Activated CD4-positive, alpha-beta T cell treated with anti-CD3 and anti-CD28 coated beads for 24 hours (primary cell): ENCODE measurements at places on chromosomes 11 and 22.

DNA sequence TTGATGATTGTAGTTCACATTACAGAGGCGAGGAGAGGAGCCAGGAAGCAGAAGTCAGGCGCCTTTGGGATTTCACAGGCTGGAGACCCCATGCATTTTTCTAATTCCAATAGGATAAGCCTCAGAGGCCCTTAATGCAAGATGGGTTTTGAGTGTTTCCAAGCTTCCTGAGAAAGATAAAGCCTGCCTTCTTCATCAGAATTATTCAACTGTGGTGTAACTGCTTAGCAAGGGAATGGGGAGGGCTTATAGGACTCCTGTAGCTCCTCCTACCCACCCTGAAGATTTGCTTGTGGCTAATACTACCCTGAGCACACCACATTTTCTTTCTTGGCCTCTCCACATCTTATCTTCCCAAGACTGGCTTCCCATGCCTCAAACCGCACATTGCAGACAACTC, 151.1 kb upstream of the ISX start:
- DNase-seq, result no peak

GRCh38 chr11:65726660-65727059, 6.1 kb upstream of the RNASEH2C start:
- no peak for DNase-seq

DNA sequence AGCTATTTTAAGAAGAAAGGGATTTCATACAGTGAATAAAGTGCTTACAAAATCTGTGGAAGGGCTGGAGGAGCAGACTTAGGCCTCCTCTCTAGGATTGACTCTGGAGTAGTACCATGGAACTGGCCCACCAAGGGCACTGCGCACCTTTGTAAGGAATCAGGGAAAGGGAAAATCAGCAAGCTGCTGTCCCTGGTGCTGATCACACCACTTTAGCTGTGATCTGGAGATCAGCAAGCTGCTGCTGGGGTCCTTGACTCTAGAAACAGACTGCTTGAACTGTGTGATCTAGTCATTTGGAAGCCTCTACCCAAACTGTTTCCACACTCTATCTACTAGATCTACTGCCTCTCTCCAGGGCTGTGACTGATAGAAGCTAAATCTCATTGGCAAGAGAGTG, 18.4 kb upstream of the TECTA start:
- DNase-seq, result no peak

GRCh38 chr22:37145180-37146050, 4.3 kb downstream of the IL2RB start:
- DNase-seq, result no peak

GRCh38 chr11:112542479-112542878, 281.8 kb upstream of the PLET1 start:
- DNase-seq, result no peak

DNA sequence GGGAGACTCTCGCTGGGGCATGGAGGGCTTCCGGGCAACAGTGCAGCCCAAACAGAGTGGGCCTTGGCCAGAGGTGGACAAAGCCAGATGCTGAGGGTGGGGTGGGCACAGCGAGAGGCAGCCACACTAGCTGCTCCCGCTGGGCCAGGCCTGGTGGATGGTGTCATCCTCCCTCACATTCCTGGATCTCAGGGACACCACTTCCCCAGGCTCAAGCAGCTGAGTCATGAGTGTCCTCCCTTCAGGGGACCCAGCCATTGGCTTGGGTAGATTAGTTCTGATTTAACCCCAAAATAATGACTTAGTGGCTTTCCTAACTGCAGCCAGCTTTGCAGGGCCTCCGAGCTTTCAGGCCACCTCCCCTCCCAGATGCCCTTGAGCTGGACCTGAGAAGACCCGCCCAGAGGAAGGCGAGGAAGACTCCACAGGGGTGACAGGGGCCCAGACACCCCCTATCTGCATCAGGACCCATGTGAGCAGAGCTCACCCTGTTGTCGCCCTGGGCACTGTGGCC, 25.9 kb upstream of the WNT7B start:
- no peak for DNase-seq

DNA sequence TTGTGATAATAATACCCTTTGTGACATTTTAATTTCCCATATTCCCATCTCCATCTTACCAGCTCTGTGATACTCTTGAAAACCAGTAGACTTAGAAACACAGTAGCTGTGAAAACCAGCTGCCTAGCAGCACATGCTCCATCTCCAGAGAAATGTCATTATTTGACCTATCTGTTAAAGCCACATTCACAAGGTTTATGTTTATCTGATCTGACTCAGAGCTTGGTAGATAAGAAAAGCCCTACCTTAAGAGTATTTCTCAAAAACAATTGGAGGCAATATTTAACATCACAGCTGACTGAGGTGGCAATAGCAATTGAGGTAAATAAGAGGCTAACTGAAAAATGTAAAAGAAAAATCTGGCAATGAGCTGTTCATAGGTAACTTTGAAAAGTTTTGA, 8.1 kb upstream of the ANO3 start:
- no peak for DNase-seq

- no peak for DNase-seq
These were observed 10.6 kb upstream of the NNMT start for GRCh38 chr11:114285599-114285998.

DNA sequence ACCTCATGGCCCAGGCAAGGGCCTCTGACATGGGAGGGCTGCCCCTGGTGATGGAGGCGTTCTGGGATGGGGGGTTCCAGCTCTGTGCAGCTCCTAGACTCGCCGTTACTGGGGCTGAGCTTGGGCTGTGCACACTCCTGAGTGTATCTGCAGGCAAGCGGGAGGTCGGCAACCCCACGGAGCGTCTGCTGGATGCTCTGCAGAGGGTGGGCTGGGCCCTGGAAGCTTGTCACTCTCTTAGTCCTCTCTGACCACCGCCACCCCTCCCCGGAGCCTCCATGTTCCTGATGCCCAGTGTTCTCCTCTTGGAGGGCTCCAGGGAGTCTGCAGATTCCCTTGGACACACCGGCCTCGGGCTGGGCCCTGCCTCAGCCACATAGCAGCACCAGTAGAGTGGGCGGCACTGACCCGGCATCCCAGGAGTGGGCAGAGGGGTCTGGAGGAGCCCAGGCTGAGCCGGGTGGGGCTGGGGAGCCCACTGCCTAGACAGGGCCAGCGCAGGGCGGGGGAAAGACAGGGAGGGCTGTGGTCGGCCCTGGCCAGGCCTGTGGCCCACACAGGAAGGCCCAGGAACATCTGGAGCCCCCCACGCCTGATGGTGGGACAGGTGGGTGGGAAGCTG, 20.6 kb upstream of the MUC5B start:
- DNase-seq, result no peak

GRCh38 chr11:29389793-29390192, 627.0 kb downstream of the KCNA4 start:
- DNase-seq, result no peak

DNA sequence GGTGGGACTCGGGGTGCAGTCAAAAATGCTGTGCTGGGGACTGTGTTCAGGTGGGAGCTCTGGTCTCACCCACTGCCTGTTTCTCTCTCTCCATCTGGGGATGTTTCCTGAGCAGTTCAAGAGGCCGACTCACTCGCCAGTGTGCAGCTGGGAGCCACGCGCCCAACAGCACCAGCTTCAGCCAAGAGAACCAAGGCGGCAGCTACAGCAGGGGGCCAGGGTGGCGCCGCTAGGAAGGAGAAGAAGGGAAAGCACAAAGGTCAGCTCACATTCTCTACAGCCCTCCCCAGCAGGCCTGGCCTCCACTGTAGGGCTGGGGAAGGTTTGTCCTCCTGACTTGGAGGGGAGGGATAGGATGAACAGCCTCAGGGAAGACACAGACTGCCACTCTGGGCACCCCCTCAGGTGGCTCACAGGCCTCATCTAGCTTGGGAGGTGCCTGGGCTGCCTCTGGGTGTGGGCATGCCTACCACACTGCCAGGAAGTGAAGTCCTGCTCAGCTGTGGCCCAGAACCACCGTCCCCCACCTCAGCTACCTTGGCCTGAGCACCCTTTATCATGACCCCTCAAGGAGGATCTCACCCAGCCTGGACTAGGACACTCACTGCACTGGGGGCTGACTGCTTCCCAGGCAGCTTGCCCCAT, 13.0 kb downstream of the TUB start:
- DNase-seq, result no peak

DNA sequence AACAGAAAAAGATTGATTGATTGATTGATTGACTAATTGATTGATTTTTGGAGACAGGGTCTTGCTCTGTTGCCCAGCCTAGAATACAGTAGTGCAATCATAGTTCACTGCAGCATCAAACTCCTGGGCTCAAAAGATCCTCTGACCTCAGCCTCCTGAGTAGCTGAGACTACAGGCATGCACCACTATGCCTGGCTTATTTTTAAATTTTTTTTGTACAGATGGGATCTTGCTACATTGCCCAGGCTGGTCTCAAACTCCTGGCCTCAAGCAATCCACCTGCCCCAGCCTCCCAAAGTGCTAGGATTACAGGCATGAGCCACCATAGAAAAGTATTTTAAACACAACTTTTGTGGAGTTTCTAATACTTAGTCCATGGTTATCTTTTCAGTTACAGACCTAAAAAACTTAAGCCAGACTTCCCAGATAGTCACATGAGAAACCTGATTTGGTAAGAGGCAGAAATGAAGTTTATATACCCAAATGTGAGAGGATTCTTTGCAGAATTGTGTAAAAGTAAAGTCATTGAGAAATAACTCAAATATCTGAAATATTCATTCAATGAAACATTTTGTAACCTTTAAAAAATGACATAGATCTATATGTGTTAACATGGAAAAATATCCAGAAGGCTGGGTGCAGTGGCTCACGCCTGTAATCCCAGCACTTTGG, 186.5 kb downstream of the SWAP70 start:
- no peak for DNase-seq

GRCh38 chr11:103294516-103294915, 185.3 kb downstream of the DYNC2H1 start:
- no peak for DNase-seq

DNA sequence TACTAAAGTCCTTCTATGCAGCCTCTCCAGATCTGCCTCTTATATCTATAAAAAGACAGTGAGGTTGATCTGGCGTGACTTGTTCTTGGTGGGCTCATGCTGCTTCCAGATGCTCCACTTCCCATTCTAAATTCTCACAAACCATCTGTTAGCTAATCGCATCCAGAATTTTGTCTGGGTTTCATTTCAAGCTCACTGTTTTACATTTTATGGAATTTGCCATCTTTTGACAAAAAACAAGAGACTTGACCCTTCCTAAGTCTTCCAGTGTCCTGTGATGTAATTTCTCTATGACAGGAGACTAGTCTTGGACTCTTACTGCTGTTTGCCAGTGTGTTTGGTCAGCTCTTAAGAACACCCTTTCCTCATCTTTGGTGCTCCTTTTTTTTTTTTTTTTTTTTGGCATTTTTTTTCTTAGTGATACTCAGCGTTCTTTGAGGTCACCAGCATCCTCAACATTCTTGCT, 23.0 kb downstream of the CRKL start:
- DNase-seq, result no peak

DNA sequence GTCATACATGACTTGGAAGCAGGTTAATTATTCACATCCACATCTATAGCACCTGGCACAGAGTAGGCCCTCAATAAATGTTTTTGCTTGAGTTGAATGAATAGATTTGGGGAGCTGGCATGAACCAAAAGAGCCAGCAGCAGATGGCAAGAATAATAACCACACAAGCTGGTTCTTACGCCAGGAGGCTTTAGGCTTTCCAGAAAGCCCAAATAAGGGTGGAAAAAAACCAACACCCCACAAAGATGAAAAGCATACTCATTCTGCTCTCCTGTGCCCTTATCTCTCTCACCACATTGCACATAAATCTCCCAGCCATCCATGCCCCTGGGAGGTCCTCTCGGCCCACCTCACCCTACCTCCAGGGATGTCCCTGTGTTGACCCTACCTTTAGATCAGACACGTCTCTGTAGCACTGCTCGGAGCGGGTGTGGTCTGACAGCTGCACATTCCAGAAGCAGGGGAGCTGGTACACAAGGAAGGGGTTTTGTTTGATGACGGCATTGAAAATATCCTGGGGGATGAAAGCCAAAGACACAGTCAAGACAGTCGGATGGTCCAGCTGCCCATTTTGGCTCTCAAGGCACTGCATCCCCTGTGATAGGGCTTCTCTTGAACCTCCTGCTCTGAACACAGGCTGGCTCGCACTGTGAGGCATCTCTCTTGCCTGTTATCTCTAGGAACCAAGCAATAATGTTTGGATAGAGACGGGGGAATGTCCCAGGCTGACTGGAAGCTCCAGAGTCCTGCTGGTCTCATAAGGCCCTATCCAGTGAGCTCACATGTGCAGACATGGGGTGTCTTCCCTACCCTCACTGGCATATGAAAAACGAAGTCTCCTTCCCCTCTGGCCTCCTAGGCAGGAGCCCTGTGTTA, 323.6 kb upstream of the SYN3 start:
- no peak for DNase-seq

DNA sequence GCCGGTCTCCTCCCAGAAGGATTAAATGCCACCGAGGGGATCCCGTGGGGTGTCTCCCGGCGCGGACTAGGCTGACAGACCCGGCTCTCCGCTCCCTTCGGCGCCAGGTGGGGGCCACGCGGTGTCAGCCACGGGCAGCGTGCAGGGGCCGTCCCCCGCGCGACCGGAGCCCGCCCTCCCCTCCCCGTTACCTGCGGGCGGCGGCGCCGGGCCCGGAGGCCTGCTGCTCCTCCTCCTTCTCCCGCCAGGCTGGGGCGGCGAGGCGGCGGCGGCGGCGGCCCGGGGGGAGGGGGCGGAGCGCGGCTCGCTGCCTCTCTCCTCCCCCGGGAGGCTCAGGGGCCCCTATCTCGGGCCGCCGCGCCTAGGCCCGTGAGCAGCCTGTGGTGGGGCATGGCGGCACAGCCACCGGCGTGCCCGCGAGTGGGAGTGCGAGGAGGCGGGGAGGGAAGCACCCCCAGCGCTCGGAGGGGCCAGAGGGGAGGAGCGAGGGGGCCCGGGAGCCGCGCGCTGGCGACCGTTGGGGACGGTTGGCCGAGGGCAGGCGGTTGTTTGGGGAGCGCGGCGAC, 450 bp downstream of the ZBTB44 start:
- DNase-seq, result peak; percentile 39

- no peak for DNase-seq
These were observed 157.4 kb downstream of the COMMD9 start for GRCh38 chr11:36131721-36132397.

- DNase-seq, result no peak
These were observed 82.4 kb downstream of the BLID start for GRCh38 chr11:122033631-122034030.

GRCh38 chr11:11635443-11635842, 13.6 kb upstream of the GALNT18 start:
- no peak for DNase-seq

GRCh38 chr11:95702526-95702925, 87.1 kb downstream of the FAM76B start:
- no peak for DNase-seq

- no peak for DNase-seq
These were observed 90.1 kb upstream of the RAG2 start for GRCh38 chr11:36688132-36688531.

GRCh38 chr11:72039031-72039855, 40.5 kb downstream of the IL18BP start:
- DNase-seq, result no peak

GRCh38 chr11:13208921-13209320, 68.7 kb upstream of the BMAL1 start:
- no peak for DNase-seq

DNA sequence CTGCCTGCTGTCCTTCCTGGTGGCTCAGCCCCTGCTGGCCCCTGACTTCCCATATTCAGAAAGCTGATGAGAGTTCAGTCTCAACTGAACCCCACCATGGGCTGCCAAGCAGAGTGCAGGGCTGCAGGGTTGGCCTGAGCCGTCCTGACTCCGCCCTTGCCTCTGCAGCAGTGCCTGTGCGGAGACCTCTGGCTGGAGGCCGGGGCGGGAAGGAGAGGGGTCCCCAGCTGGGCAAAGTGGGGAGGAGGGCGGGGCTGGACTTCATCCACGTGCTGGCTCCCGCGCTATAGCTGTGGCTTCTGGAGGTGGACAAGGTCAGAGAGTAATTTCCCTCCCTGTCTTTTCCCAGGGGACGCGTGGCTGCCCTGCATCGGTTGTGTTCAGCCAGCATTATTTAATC, 13.6 kb downstream of the GLB1L3 start:
- DNase-seq, result no peak
